ENCODE measurements at places on chromosomes 16 and 17. TPM values are rescaled to one million over a fixed set of nuclear protein-coding genes. Genes with fewer than 3 reads are reported as not detected.

DNA sequence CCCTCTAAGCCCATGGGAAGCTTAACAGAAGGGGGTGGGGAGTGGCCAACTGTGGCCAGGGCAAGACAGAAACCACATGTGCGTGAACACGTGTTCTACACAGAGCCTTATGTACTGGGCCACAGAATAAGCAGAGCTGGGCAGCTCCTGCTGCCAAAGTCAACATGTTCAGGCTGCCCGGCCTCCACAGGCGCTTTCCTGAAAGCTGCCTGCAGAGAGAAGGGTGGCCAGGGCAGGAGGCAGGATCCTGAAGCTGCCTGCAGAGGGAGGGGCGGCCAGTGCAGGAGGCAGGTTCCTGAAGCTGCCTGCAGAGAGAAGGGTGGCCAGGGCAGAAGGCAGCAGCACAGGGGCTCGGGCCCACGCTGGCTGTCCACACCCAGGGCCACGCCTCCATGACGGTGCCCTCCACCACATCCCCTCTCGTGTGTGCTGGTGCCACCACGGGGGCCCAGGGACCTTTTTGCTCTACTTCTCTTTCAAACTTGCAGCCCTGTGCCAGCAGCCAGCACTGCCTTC, 79.5 kb downstream of the ANKRD11 start:
- no peak for DNase-seq
- peak overlapping the region; percentile 72 for H3K27ac ChIP-seq
- H3K4me1 ChIP-seq: peaks cover 65% of the 10 kb centered on the region

GRCh38 chr16:58970775-58971174, 236.7 kb upstream of the GOT2 start:
- no peak overlapping the region for H3K27ac ChIP-seq
- H3K4me3 ChIP-seq: no peak overlapping the region
- no peaks in the 10 kb centered on the region for H3K36me3 ChIP-seq
- H3K27me3 ChIP-seq: no peaks in the 10 kb centered on the region
- DNase-seq: no peak
- peaks cover 11% of the 10 kb centered on the region for H3K4me1 ChIP-seq

DNA sequence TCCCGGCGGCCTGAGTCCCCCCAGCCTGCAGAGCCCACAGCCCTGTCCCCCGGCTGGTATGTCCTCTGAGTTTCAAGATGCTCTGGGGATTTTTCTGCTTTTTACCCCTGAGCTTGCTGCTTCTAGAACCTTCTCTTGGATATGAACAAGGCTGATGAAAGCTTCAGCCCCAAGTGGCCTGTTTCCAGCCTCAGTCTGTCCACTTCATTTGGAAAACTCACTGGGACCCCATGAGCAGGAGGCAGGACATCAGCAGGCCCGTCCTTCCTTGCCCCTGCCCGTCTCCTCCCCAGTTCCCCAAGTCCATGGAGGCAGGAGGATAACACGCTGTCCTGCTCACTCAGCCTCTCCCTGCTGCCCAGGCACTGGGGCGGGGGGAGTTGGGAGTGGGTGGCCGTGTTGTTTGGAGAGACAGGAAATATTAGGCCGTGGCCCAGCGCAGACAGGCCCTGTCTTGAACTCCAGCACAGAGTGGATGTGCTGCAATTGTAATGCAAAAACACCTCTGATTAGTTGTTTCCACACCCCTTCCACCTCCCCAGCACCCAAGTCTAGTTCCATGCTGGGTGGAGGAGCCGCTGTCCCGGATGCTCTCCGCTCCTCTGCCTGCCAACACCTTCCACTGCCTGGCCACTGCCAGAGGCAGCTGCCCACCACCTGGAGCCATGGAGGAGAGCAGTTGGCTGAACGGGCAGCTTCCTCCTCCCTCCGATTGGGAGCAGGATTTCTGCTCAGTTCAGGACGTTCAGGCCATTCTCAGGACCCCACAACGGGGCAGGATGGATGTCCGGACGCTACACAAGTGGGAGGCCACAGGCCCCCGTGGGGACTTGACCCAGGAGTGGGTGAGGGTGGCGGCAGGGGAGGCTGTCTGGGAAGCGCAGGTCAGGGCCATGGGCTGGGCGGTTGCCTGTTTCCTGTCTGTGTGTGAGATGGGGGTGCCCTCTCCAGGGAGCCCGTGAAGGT, 216.9 kb upstream of the GSE1 start:
- peak; percentile 37 for DNase-seq
- peaks cover 8% of the 10 kb centered on the region for H3K27me3 ChIP-seq
- H3K27ac ChIP-seq: no peak overlapping the region
- no peak overlapping the region for H3K4me3 ChIP-seq
- no peaks in the 10 kb centered on the region for H3K36me3 ChIP-seq

- peaks cover 23% of the 10 kb centered on the region for H3K27me3 ChIP-seq
- H3K4me3 ChIP-seq: no peak overlapping the region
- H3K36me3 ChIP-seq: no peaks in the 10 kb centered on the region
- no peak overlapping the region for H3K27ac ChIP-seq
These were observed 1.6 kb upstream of the HBQ1 start for GRCh38 chr16:178668-179015.

- no peaks in the 10 kb centered on the region for H3K36me3 ChIP-seq
- peaks cover 78% of the 10 kb centered on the region for H3K27me3 ChIP-seq
- H3K4me3 ChIP-seq: no peak overlapping the region
- no peak for DNase-seq
These were observed 17.1 kb upstream of the HOXB13 start for GRCh38 chr17:48745381-48746275.

- no peak overlapping the region for H3K27ac ChIP-seq
- H3K4me1 ChIP-seq: peaks cover 31% of the 10 kb centered on the region
- peak; percentile 59 for DNase-seq
- no peaks in the 10 kb centered on the region for H3K36me3 ChIP-seq
These were observed 11.1 kb downstream of the CANT1 start for GRCh38 chr17:78998311-78999055.

GRCh38 chr16:17773698-17774101, 302.9 kb upstream of the XYLT1 start:
- no peak overlapping the region for H3K27ac ChIP-seq
- peaks cover 30% of the 10 kb centered on the region for H3K27me3 ChIP-seq
- no peak overlapping the region for H3K4me3 ChIP-seq
- no peak for DNase-seq
- H3K36me3 ChIP-seq: no peaks in the 10 kb centered on the region
- no peaks in the 10 kb centered on the region for H3K4me1 ChIP-seq

GRCh38 chr17:7955414-7956227, 23.6 kb downstream of the CNTROB start:
- H3K36me3 ChIP-seq: no peaks in the 10 kb centered on the region
- H3K27me3 ChIP-seq: peaks cover 2% of the 10 kb centered on the region
- DNase-seq: no peak
- peaks cover 4% of the 10 kb centered on the region for H3K4me1 ChIP-seq
- H3K4me3 ChIP-seq: no peak overlapping the region

The KRTAP9-8 gene
- not detected for total RNA-seq

Data from natural killer cell treated with Interleukin-12 subunit alpha and Interleukin-12 subunit beta and Interleukin-15 and Interleukin-18, amount 100 ng/mL, for 72 hours (primary cell).